ENCODE measurements at places on chromosomes 13 and 19.

- no peak for DNase-seq
Measured at GRCh38 chr13:24943136-24943535, 152.8 kb upstream of the PABPC3 start.

- no peak for DNase-seq
Measured at GRCh38 chr13:68185444-68186141, 955.5 kb upstream of the PCDH9 start.

DNA sequence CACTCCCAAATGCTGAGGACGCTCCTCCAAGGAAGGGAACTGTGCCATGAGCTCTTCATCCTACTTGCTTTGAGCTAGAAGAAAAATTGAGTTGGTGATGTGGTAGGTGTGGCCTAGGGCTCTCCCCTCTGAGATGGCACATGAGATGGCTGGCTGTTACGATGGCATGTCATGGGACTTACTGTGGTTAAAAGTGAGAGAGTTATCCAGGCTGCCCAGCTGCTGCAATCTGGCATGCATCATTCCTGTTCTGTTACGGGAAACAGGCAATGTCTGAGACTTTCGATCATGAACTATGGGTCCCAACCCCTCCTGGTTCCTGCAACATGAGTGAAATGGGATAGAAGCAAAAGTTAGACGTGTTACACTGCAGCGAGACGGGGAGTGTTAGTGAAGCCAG, 93.3 kb upstream of the SLC15A1 start:
- no peak for DNase-seq

- DNase-seq = no peak
Measured at GRCh38 chr13:91076830-91077229, 270.7 kb upstream of the MIR17HG start.
